ENCODE measurements at places on chromosomes 16 and 17.

DNA sequence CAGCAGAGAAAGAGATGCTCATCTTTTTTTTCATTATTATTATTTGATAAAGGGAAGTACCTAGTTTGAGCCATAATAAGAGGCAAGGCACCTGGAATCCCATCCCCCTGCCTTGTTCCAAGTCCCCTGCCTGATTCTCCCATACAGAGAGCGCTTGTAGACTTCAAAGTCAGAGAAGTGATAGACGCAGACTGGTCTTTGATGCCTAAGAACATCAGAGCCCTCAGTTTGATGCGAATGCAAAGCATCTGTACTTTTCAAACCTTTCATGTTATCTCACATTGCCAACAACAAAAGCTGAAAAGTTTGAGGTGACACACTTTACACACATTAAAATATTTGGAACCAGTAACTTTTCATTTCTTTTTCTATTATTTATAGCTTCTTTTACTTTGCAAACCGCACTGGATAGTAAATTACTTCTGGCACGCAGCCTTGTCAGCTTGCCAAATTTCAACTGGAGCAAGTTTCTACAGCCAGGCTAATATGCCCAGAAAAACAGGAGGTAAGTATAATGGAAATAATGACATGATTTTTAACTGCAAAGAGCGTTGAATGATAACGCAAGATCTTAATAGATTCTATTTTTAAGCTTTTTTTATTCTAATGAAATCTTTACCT lies 5.9 kb upstream of the UTP6 start:
- peak; percentile 40 for DNase-seq

GRCh38 chr16:70725912-70726828 lies 40.3 kb upstream of the MTSS2 start:
- peak; percentile 31 for DNase-seq

GRCh38 chr16:4006397-4006999 lies 109.7 kb downstream of the ADCY9 start:
- DNase-seq: peak; percentile 60

- DNase-seq: no peak
These were observed 30.7 kb downstream of the CEP95 start for GRCh38 chr17:64537488-64537887.
